Endothelial cell of coronary artery (primary cell): ENCODE measurements at places on chromosomes 6 and 20. TPM values are rescaled to one million over a fixed set of nuclear protein-coding genes. Genes with fewer than 3 reads are reported as not detected.

Gene SAPCD1
- total RNA-seq, result 0.81 and 1.3 TPM in 2 replicates

Gene DOK5
- total RNA-seq, result 0.36 and 1.2 TPM in 2 replicates

Gene HLA-DRB5
- 0.09 and 0.19 TPM in 2 replicates for total RNA-seq

Gene GRM1
- total RNA-seq, result under 0.01 TPM in 2 replicates

Gene TSPYL4
- 7.6 and 10.6 TPM in 2 replicates for total RNA-seq

Gene TNNC2
- not detected in 2 replicates for total RNA-seq

Gene PIM1
- 1.4 and 3.6 TPM in 2 replicates for total RNA-seq

Gene ARMC12
- total RNA-seq, result 0.09 and 0.19 TPM in 2 replicates

Gene MATN4
- not detected in 2 replicates for total RNA-seq
